ENCODE measurements at places on chromosomes 4 and X. TPM values are rescaled to one million over a fixed set of nuclear protein-coding genes. Genes with fewer than 3 reads are reported as not detected.

Gene TCEAL7
- 26.8 TPM for total RNA-seq

Gene MAGEE2
- total RNA-seq: 0.47 TPM

Gene TKTL2
- not detected for total RNA-seq

Gene C1QTNF7
- 19.2 TPM for total RNA-seq

Gene PSAPL1
- total RNA-seq: not detected

Gene SLC30A9
- 73.1 TPM for total RNA-seq

Gene ACOT9
- 45.3 TPM for total RNA-seq

Gene USP17L27
- not detected for total RNA-seq

Gene HSFX4
- total RNA-seq: not detected

Gene TECRL
- 5.8 TPM for total RNA-seq

Gene HUWE1
- total RNA-seq: 137 TPM

Gene SPANXB1
- not detected for total RNA-seq

Gene GPR173
- total RNA-seq: 13.7 TPM

Gene L1CAM
- 38.7 TPM for total RNA-seq

Gene F8A1
- 8.2 TPM for total RNA-seq

Gene TASL
- 2.2 TPM for total RNA-seq

Gene TMEM35A
- total RNA-seq: 4.0 TPM

Gene LUZP4
- not detected for total RNA-seq

Gene THOC2
- total RNA-seq: 91.4 TPM

Gene IL13RA1
- 35.6 TPM for total RNA-seq

Gene GLOD5
- total RNA-seq: 0.76 TPM

Gene OCIAD1
- total RNA-seq: 135 TPM

Gene NUDT10
- total RNA-seq: 7.3 TPM

Gene SULT1B1
- total RNA-seq: 1.6 TPM

Gene IQCM
- not detected for total RNA-seq

Gene PASD1
- total RNA-seq: not detected

Gene OTC
- not detected for total RNA-seq

Gene COL4A5
- total RNA-seq: 134 TPM

Gene DRD5
- 1.2 TPM for total RNA-seq

Gene ZAR1
- total RNA-seq: not detected

Gene CXCL6
- total RNA-seq: 1.2 TPM

Gene SPANXN4
- total RNA-seq: not detected

Gene RHOXF2B
- total RNA-seq: not detected

Gene DSPP
- total RNA-seq: not detected

Gene CT45A2
- total RNA-seq: not detected

Gene TMPRSS11A
- not detected for total RNA-seq

Gene NUP62CL
- total RNA-seq: 15.8 TPM

Gene COX7B2
- not detected for total RNA-seq

Gene FAT4
- 90.4 TPM for total RNA-seq

Gene VCX3B
- total RNA-seq: not detected

Gene OSTC
- 93.5 TPM for total RNA-seq

Gene XAGE1A
- not detected for total RNA-seq

Gene CFAP47
- total RNA-seq: 2.3 TPM

Gene BEX5
- 3.3 TPM for total RNA-seq

Gene KLKB1
- 0.82 TPM for total RNA-seq

Gene TMEM128
- 25.2 TPM for total RNA-seq

Gene PDE6B
- 29.0 TPM for total RNA-seq

Gene H2BW1
- not detected for total RNA-seq

Gene MAOB
- total RNA-seq: 12.9 TPM

Gene ATP8A1
- total RNA-seq: 33.2 TPM

Gene SPOCK3
- 6.1 TPM for total RNA-seq

Gene CXorf49
- not detected for total RNA-seq

Gene GATA1
- 0.58 TPM for total RNA-seq

Data from metanephros (tissue), 2 donors.